Activated CD4-positive, alpha-beta T cell treated with anti-CD3 and anti-CD28 coated beads, Interleukin-2, amount 10 ng/mL, durations not matched to agents 7 days and 5 days (primary cell): ENCODE measurements at places on chromosomes 2 and 18. TPM values are rescaled to one million over a fixed set of nuclear protein-coding genes. Genes with fewer than 3 reads are reported as not detected.
A peak's percentile ranks its signal among the peaks of the same experiment; 100 is the strongest.

GRCh38 chr2:57703407-57703806, 343.2 kb upstream of the VRK2 start:
- DNase-seq, result no peak

The ASXL3 gene
- total RNA-seq, result not detected

The ZC3H6 gene
- total RNA-seq, result 14.0 TPM

- no peak for DNase-seq
Observed at GRCh38 chr2:51212374-51212773, 180.4 kb upstream of the NRXN1 start.

GRCh38 chr2:165434865-165435496, 34.5 kb upstream of the CSRNP3 start:
- DNase-seq, result no peak

DNA sequence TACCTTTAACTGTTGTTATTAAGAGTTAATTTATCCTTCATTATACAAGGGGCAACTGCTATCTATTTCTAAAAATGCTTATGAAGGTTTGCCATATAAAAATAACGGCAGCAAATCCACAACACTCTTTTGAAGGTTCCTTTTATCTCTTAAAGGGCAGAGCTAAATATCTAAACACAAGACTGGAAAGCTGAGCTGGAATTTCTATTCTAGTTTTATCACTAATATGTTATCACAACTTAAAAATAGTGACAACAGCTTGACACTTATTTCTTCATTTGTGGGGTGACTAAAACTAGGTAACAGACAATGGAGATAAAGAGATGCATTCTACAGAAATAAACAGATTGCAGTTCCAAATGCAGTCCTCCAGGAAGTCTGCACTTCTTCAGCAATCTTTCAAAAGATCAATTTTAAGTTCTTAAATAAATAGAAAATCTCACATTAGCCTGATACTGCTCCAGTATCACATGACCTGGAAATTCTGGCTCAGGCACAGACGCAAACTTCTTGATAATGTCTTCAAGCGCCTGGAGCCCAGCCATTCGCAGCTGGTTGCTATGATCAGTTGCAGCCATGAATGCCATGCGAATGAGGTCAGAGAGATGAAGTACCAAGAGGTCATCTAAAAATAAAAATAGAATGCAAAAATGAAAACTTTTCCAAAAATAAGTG, 54.0 kb upstream of the STRN start:
- DNase-seq, result no peak

- DNase-seq, result no peak
Observed at GRCh38 chr18:2981212-2981728, 31.7 kb downstream of the LPIN2 start.

The EIPR1 gene
- total RNA-seq, result 36.2 TPM

GRCh38 chr18:31931886-31932240, 11.1 kb downstream of the TRAPPC8 start:
- DNase-seq, result no peak

The ZNF521 gene
- total RNA-seq, result not detected

The KATNAL2 gene
- 0.87 TPM for total RNA-seq

DNA sequence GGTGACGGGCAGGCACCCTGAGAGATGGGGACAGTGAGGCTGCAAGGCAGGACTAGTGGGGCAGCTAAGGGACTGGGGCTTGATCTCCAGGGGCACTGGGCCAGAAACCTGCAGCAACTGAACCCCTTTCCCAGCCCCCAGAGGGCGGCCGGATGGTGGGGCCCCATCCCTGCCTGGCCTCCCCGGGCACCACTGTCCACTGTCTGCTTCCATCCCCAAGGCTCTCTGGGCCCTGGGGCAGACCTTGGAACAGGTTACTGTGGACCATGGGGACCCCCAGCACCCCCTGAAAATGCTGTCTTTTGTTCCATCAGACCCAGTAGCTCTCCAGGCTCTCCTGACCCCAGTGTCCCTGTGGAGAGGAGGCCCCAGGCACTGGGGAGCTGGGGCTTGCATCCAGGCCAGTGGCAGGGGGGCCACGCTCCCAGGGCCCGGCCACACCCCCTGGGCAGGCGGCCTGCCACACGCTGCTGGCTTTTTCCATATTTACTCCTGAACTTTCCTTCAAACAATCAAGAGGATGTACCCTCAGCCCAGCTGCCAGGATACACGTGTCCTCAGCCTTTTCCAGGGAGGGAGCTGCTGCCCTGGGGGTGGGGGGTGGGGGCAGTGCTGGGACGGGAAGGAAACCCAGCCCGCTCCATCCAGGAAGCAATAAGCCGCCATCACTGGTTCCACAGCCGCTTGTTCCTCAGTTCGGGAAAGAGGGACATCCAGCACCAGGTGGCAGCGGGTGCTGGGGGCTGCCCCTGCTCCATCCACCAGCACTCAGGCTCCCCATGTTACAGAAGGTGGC, 102.3 kb upstream of the ODC1 start:
- no peak for DNase-seq

- DNase-seq, result no peak
Observed at GRCh38 chr18:78703291-78703690, 276.3 kb upstream of the SALL3 start.

The SP140 gene
- total RNA-seq, result 58.8 TPM

The ABCG5 gene
- not detected for total RNA-seq

DNA sequence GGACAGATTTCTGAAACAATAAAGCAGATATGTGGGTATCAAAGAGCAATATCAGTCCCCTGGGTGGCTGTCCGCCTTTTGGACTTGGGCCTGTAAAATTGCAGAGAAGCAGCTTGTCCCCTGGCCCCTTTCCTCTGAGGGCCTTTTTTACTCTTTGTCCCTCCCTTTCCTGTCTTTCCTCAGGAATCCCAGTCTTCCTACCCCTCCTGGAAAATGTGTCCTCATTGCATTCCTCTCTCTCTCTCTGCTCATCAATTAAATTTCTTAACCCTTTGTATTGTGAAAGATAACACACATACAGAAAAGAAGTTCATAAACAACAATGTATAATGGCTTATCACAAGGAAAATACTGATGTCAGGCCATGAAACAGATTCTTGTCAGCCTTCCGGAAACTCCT, 3.0 kb upstream of the GRB14 start:
- no peak for DNase-seq

GRCh38 chr2:191312662-191313061, 67.5 kb downstream of the MYO1B start:
- no peak for DNase-seq

- no peak for DNase-seq
Observed at GRCh38 chr2:195620501-195620900, 36.5 kb upstream of the SLC39A10 start.

The C2orf66 gene
- total RNA-seq, result 0.20 TPM

The RIF1 gene
- 57.3 TPM for total RNA-seq

GRCh38 chr18:31446854-31447253, 687 bp upstream of the DSG3 start:
- no peak for DNase-seq

DNA sequence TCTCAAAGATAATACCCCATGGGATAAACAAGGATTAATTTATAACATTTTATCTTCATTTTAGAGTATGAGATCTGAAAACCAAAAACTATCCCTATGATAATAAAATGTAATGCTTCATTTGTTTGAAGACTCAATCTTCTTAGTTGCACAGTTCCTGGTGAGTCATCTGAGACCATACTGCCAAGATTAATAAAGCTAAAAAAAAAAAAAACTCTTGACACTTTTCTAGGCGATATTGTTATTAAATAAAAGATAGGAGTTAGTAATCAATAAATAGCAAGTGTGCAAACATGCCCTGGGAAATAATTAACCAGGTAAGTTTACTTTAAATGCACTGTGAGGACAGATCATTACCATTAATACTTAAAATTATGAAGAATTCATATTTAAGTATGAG, 83.9 kb downstream of the RPE start:
- no peak for DNase-seq

GRCh38 chr2:15988733-15989132, 48.4 kb downstream of the MYCN start:
- DNase-seq, result no peak

DNA sequence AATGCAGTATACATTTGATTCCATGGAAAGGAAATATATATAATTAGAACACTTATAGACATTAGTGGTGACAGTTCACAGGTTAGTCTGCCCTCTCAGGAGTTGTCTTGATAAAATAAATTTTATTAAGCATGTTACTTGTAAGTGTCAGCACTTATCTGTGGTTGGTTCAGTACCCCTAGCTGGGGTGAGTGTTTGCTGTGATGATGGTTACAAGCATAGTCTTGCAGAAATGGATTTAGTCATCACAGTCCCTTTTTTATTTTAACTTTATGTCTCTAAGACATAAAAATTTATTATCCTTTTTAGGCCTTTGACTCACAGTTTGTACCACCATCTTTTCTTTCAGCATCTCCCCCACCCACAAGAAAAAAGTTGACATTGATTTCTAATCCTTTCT, 52.1 kb downstream of the NCK2 start:
- DNase-seq, result no peak

GRCh38 chr18:55934821-55935220, 346.8 kb upstream of the TCF4 start:
- DNase-seq, result no peak

GRCh38 chr2:218395090-218395444, 4.6 kb upstream of the CTDSP1 start:
- no peak for DNase-seq

- DNase-seq, result no peak
Observed at GRCh38 chr2:10980886-10981425, 69.2 kb downstream of the KCNF1 start.

GRCh38 chr2:123808243-123808642, 216.8 kb upstream of the CNTNAP5 start:
- no peak for DNase-seq

GRCh38 chr2:26632624-26633185, 8.5 kb downstream of the CIB4 start:
- no peak for DNase-seq

- DNase-seq, result no peak
Observed at GRCh38 chr2:71538656-71539265, 85.4 kb downstream of the DYSF start.

- no peak for DNase-seq
Observed at GRCh38 chr2:41659758-41660157, 388.1 kb upstream of the PKDCC start.

The CRYGC gene
- not detected for total RNA-seq

- DNase-seq, result no peak
Observed at GRCh38 chr2:199772035-199772976, 78.7 kb downstream of the FTCDNL1 start.

The STAT4 gene
- total RNA-seq, result 84.4 TPM

- no peak for DNase-seq
Observed at GRCh38 chr2:224094413-224094812, 55.3 kb upstream of the SERPINE2 start.

GRCh38 chr18:23223641-23224040, 88.4 kb downstream of the CABLES1 start:
- DNase-seq, result no peak

DNA sequence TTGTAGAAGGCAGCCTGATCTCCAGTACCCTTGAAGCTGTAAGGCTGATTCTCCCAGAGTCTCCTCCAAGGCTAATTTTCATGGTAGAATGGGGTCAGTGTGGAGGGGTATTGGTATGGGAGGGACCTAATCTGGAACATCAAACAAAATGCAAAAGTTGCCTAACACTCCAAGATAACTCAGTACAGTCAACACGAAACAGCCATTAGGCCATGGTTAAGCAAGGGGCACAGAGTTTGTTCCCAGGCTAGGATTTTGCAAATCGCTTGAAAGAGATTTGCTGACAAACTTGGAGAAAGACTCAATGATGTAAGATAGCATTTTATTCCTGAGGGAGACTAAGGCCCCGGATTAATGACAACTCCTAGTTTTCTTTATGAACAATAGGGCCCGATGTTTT, 5.4 kb downstream of the PID1 start:
- no peak for DNase-seq

The CYRIA gene
- 0.31 TPM for total RNA-seq

The FEV gene
- total RNA-seq, result not detected

- no peak for DNase-seq
Observed at GRCh38 chr2:120237491-120237902, 14.3 kb upstream of the TMEM185B start.

The PCARE gene
- total RNA-seq, result not detected

DNA sequence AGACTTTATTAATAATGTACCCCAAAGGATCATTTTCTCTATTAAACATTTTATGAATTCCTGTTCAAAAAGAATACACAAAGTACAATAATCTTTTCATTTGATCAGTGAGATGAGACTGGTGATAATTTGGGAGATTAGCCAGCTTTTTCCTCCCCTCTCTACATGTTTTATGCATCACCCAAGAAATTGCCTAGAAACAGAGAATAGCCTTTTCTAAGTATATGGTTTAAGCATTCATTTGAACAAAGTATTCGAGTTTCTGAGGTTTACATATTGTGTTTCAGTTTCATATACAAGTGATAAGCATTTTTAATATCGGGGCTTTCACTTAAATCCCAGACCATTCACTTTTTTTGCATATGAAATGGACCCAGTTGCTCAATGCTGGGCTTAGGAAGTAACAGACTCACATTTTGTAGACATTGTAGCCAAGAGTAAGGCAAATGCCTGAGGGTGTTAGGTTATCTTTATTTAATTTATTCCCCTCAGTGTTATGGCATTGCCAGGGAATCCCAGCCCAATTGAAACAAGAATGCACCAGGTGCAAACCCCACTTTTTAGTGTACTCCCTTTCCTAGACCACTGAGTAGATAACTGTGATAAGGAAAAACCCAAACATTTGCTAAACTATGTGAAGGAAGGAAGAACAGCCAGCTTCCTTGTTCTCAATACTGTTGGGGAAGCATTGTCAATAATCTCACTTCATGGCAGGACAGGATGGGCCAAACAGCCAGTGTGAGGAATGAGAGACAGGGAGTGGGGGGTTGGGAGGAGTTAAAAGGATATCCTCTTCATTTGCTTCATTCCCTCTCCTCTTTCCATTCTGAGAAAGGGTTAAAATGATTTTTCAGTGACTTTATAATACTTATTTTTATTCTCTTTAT, 3.5 kb downstream of the CPO start:
- no peak for DNase-seq

- no peak for DNase-seq
Observed at GRCh38 chr2:215772003-215772402, 241.3 kb downstream of the MREG start.

- peak; percentile 73 for DNase-seq
Observed at GRCh38 chr18:59056706-59057492, 82.8 kb upstream of the SEC11C start.

The MYL1 gene
- total RNA-seq, result not detected

The RAB17 gene
- total RNA-seq, result not detected

The GULP1 gene
- total RNA-seq, result not detected

DNA sequence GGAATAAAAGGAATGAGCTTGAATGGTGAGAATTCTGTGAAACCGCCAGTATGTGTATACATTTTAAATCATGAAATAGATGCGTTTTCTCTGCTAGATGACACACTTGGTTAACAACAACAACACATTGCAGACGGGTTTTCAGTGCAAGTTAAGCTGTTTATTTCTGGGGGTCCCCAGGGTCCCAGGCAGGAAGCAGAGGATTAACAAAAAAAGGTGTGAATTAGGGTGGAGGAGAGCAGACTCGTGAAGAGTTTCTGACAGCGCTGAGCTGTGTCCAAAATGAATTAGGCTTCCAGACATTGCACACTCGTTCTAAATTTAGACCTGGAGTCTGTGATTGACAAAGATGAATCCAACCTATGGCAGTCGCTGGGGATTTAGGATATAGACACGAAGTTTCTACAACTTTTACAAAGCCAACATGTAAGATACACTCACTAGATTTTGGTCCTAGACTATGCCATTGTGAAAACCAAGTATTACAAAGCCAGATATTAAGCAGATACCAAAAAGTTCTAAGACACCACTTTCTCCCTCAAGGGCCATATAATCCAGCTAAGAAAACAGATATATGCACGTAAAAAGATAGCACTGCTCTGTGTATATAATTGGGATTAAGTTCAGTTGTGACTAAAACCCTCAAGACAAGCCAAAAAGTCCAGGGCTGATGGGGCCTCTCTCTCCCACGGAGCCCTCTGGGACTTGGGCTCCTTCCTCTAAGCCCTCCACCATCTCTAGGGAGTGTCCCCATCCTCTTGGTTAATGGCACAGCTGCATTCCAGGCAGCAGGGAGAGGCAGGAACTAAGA, 120.2 kb downstream of the ACAA2 start:
- no peak for DNase-seq
